ENCODE measurements at places on chromosomes 7 and 10.

GRCh38 chr7:30988351-30989005 is 24.7 kb downstream of the GHRHR start:
- no peak for DNase-seq

GRCh38 chr10:69612760-69613159 is 17.3 kb upstream of the FAM241B start:
- DNase-seq = no peak

DNA sequence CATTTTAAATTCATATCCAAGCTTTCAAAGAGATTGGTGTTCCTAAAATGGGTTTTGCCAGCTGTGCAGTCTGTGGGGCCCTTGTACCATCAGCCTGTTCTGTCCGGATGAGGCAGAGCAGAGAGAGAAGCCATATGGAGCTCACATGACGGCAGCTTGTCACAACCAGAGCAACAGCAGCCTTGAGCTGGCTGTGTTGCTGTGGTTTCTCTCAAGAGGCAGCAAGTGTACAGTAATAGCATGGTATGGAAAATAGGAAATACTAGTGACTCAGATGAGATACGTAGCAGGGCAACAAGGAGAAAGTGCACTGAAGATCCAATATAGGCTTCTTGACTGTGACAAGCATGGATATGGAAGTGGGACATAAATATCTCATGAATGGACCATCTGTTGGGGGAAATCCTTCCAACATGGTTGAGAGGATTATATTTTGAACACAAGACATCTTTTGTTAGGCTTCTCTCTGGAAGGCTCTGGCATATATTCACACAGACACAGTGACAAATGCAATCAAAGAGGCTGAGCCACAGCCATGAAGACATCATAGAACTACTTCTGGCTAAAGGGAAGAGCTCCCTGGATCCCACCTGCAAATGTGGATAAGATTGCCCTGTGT is 251.0 kb upstream of the TAC1 start:
- no peak for DNase-seq

GRCh38 chr7:47678641-47679380 is 96.9 kb upstream of the TNS3 start:
- DNase-seq = no peak

DNA sequence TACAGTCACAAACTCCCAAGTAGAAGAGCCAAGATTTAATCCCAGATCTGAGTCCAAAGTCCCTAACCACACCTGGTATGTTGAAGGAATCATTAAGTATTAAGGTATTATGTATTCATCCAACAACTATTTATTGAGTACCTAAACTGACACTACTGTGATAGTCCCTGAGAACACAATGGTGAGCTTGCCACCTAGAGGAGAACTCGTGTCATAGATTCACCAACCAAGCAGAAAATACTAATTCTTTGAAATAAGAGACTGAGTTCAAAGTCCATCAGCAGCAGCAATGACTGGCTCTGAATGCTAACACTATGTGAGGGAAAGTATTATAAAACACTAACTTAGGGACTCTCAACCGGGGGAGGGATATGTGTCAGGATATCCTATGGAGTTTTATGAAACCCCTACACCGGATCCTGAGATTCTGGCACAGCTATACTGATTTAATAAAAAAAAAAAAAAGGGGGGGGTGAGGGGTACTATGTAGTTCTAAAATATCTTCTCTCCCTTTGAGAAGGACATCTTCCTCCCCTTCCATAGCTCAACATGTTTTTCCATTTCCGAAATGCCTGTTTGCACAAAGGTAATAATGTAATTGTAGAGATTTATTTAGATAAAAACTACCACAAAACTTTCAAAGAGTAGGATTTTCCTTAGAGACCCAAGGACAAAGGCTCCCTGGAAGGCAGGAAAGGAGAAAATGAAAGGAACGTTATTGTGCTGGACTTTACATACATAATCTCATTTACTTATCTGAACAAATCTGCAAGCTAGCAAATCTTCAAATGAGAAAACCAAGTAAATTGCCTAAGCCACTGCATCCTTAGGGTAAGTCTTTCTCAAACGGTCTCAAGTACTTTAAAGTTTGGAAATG is 1.6 kb downstream of the NCOA4 start:
- no peak for DNase-seq

DNA sequence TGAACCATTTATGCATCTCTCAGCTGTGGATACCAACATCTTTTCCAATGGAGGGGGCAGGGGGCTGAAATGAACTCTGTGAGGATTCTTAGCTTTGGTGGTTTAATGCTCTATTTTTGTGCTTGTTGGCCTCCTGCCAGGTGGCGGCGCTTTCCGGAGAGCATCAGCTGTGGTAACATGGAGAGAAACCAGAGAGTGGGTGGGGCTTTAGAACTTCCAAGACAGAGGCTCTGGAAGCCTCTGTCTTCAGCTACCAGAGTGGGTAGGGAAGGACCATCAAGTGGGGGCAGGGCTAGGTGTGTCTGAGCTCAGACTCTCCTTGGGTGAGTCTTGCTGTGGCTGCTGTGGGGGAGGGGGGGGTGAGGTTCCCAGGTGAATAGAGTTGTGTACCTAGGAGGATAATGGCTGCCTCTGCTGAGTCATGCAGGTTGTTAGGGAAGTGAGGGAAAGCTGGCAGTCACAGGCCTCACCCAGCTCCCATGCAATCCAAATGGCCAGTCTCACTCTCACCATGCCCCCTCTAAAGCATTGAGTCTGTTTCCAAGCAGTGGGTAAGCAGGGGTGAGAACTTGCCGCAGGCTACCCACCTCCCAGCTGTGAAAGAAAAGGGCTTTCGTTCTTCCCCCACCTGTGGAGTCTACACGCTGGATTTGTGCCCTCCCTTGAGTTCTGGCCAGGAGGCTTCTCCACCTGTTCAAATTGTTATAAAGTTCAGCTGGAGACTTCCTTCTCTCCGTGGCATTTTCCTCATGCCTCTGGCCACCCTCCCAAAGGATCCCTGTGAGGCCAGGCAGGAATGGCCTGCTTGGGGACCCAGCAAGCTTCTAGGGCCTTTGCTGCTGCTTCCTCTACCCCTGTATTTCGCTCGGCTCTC is 527.0 kb downstream of the NEBL start:
- DNase-seq = no peak

GRCh38 chr7:158494162-158494586 is 93.4 kb downstream of the PTPRN2 start:
- DNase-seq = no peak

- DNase-seq = no peak
Measured at GRCh38 chr7:120802751-120803150, 55.2 kb downstream of the TSPAN12 start.

- DNase-seq = no peak
Measured at GRCh38 chr7:25454562-25455041, 226.3 kb upstream of the NPVF start.
